Left cardiac atrium (tissue), 4 donors: ENCODE measurements at places on chromosomes 2 and 18. TPM values are rescaled to one million over a fixed set of nuclear protein-coding genes. Genes with fewer than 3 reads are reported as not detected.

DNA sequence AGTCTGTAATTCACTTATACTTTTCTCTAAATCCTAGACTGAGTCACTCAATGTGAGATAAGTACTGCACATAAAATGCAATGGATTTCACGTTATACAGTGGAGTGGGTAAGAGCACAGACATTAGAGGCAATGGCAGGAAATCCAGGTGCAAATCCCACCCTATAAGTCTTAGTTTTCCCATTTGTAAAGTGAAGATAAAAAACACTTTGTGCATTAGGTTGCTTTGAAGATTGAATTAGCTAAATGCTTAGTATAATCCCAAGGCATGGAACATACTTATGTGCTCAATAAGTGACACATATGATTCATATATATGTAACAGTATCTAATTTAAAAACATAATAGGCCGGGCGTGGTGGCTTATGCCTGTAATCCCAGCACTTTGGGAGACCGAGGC, 10.5 kb downstream of the ACTG2 start:
- DNase-seq: no peak

GRCh38 chr2:29497375-29497774, 382.2 kb downstream of the CLIP4 start:
- DNase-seq: no peak

- no peak for DNase-seq
Measured at GRCh38 chr2:85704800-85705679, 10.9 kb downstream of the GNLY start.

GRP gene
- not detected for total RNA-seq

- peak; percentile 48 for DNase-seq
Measured at GRCh38 chr2:70977605-70978205, 725 bp upstream of the ANKRD53 start.

DNA sequence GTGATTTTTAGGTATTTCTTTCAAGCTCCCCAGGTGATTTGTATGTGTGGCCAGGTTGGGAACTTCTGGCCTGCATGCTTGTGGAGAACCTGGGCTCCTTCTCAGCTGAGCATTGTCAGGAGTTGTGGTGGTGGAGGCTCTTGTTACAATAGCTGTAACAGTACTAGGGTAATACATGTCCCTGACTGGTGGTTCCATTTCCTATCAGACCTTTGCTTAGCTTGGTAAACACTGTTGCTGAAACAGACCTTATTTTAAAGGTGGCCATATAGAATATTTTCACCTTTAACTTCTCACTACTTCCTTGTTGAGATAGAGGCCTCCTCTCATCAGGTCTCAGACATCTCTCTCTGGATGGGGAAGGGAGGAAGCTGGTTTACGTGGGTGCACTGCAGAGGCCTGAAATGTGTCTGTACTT, 79.2 kb downstream of the SETBP1 start:
- no peak for DNase-seq
